Psoas muscle (tissue), 8 donors: ENCODE measurements at places on chromosomes 3 and 15. TPM values are rescaled to one million over a fixed set of nuclear protein-coding genes. Genes with fewer than 3 reads are reported as not detected.
A peak's percentile ranks its signal among the peaks of the same experiment; 100 is the strongest.

DNA sequence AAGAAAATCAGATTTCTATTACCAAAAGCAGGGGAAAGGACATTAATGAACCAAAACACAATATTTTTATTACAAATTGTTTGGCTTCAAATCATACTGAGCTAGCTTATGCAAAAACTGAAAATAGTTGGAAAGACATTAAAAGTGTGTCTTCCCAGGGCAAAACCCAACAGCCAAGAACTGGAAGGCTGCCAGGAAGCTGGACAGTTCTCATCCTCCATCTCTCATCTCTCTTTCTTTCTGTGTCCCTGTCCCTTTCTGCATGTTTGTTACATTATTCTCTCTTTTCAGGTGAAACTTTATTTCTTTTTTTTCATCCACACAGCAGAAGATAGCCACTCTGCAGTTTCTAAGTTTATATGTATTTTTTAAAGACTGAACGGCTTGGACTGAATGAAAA is 41.1 kb upstream of the SNTN start:
- H3K27ac ChIP-seq: no peak overlapping the region
- DNase-seq: no peak
- H3K27me3 ChIP-seq: no peaks in the 10 kb centered on the region
- H3K36me3 ChIP-seq: no peaks in the 10 kb centered on the region
- no peak overlapping the region for H3K4me3 ChIP-seq

DNA sequence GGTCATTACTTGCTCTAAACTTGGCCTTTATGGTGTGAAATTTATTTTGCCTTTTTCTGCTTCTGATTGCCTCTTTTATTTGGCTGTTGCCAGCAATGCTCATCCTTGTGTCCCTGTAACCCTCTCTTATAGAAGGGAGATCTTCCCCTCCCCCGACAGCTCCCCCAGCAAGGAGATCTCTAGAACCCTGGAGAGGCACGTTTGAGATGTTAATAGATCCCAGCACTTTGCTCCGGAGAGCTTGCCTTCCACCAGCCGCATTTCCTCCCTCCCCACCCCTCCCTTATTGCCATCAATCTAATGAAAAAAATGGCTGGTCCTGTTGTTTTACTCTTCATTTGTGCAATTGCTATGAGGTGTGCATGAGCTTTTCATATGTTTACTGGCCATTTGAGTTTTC is 18.2 kb downstream of the TRIM71 start:
- no peaks in the 10 kb centered on the region for H3K4me1 ChIP-seq
- DNase-seq: no peak
- H3K27me3 ChIP-seq: peaks cover 32% of the 10 kb centered on the region
- no peaks in the 10 kb centered on the region for H3K36me3 ChIP-seq
- H3K4me3 ChIP-seq: no peak overlapping the region

GRCh38 chr15:40307421-40308211 is at the start of gene PLCB2:
TSS of gene PLCB2 (minus strand) at chr15:40307935. CDS start at chr15:40307672, 263 bp downstream.
- H3K27me3 ChIP-seq: no peaks in the 10 kb centered on the region
- H3K4me1 ChIP-seq: no peaks in the 10 kb centered on the region
- no peak for DNase-seq
- no peak within 1 kb of the TSS for H3K27ac ChIP-seq
- peak within 1 kb of the TSS; percentile 43 for H3K4me3 ChIP-seq

GRCh38 chr3:145017959-145018358 is 1046.3 kb downstream of the DIPK2A start:
- no peak overlapping the region for H3K4me3 ChIP-seq
- no peaks in the 10 kb centered on the region for H3K36me3 ChIP-seq
- no peak for DNase-seq
- H3K27ac ChIP-seq: no peak overlapping the region
- H3K4me1 ChIP-seq: no peaks in the 10 kb centered on the region
- H3K27me3 ChIP-seq: no peaks in the 10 kb centered on the region

CHL1 gene
- 0.49 TPM for polyA plus RNA-seq
